T-cell (primary cell): ENCODE measurements at places on chromosomes 5 and 9.

GRCh38 chr9:15553528-15553898, 670 bp downstream of the CCDC171 start:
- DNase-seq: no peak

DNA sequence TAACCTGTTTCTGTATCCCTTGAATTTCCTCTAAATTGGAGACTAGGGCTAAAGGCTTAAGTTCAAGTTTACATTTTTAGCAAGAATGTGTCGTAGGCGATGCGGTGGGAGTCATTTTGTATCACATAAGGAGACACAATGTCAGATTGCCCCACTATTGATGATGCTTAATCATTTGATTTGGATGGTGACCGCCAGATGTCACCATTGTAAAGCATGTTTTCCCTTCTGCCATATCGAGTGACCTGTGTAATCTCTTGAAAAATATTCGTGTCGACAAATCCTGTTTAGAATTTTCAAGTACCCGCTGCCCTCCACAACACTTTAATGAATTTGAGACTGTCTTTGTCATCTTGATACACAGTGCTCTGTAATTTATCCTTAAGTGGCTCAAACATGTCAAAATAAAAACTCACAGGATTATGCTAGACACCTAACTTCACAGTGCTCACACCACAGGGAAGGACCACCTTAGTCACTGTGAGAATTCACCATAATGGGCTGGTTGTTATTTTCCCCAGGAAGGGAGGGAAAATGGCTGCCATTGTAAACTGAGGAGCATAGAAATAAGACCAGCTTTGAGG, 34.5 kb upstream of the SLC46A2 start:
- DNase-seq: no peak

- DNase-seq: no peak
These were observed 260.7 kb downstream of the NR3C1 start for GRCh38 chr5:143142596-143143435.

DNA sequence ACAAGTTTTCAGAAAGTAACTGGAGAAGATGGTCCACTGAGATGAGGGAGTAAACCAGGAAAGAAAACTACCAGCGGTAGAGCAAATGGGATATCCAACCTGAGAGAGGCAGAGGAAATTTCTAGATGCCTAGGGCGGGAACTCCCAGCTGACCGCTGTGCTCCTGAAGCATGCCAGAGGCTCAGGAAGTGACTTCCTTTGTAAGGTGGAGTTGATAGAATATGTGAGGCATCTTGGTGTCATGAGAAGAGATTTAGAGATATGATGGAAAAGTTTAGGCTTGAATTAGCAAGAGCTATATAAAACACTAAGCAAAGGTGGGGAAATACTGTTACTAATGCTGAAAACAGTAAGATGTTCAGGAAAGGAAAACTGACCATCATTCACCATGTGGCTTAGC, 124.1 kb downstream of the C9orf152 start:
- DNase-seq: no peak

- no peak for DNase-seq
These were observed 48.2 kb downstream of the DAPK1 start for GRCh38 chr9:87545858-87546257.
